ENCODE measurements at places on chromosomes 16 and 17.
A peak's percentile ranks its signal among the peaks of the same experiment; 100 is the strongest.

DNA sequence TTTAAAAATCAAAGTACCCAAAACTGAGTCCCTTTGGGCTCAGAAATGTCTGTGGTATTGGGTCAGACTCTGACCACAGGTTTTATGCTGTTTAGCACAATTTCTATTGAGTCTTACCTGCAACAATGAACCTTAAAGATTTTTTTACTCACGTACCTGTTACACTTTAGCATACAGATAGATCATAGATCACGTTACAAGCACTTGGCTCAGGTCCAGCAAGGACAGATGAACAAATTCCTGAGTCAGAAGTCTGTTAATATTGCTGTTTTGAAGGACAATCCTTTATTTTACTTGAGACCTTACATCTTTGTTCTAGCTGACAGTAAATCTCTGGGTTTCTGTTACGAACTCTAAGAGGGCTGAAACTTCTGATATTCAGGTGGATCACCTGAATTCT lies 12.8 kb downstream of the SLC7A6OS start:
- DNase-seq, result no peak

DNA sequence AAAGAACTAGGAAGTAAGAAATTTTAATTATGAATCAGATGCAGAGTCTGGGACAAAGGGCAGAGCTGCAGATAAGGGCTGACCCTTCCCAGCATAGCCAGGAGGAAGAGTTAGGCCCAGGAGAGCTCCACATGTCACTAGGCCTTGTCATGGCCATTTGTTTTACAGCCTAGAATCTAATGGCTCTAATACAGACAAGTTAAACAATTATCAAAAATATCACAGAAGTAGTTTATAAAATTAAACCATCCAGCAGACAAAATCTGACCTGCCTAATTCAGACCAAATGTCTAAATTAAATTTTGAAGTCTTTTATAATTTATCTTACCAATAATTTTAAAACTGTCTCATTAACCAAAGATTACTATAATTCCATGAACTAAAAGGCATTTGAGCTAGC lies 1369.5 kb downstream of the CDH11 start:
- no peak for DNase-seq

DNA sequence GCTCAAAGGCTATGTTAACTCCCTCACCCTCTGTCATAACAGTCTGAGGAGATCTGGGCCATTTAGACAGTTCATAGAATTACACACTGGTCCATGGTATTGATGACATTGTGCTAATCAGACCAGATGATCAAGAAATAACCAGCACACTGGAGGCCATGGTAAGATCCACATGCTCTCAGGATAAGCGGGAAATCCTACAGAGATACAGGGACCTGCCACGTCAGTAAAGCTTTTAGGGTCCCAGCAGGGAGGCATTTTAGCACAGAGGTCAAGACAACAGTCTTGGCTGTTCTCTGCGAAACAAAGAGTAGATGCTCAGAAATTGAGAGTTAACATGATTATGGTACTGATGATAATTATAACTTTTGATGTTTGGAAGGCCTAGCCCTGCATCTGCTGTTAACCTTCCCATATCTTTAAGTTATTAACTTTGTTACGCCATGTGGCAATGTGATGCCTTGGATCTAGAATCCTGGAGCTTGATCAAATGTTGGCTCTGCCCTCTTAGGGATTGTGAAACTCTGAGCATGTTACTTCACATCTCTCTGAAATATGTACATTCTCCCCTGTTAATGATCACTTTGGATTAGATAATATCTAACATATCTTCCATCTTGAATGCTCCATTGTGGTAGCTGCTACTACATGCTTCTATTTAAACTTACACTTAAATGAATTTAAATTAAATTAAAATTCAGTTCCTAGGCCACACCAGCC lies 172.0 kb upstream of the SOX9 start:
- no peak for DNase-seq

GRCh38 chr17:39753514-39754160 lies 15.9 kb downstream of the GRB7 start:
- no peak for DNase-seq

GRCh38 chr17:80868022-80868609 lies 123.5 kb upstream of the CHMP6 start:
- DNase-seq, result no peak

DNA sequence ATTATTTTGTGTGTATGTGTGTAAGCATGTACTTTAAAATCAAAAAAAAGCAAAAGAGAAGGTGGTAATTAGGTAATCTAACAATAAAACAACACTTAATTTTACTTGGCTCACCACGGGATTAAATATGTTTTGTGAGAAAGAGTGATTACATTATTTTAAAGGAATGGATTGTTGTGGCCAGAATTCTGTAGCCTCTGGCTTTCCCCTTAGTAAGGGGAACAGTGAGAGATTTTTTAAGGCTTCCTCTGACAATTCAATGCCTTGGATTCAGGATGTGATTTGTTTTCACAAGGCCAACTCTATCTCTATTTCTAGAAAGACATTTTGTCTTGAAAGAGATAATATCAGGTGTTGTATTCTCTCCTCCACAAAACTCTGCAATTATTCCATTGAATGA lies 560.3 kb upstream of the CDH8 start:
- DNase-seq, result no peak

DNA sequence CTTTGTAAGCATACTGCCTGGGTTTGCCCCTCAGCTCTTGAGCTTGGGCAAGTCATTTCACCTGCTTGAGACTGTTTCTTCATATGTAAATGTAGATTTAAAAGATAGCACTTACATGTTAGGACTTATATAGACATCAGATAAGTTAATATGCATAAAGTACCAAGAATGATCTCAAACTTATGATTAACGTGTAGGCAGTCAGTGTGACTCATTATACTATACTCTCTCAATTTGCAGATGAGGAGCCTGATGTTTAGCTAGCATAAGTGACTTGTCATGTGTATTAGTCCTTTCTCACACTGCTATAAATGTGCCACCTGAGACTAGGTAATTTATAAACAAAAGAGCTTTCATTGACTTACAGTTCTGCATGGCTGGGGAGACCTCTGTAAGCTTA lies 690.5 kb downstream of the KCNJ2 start:
- DNase-seq, result no peak

DNA sequence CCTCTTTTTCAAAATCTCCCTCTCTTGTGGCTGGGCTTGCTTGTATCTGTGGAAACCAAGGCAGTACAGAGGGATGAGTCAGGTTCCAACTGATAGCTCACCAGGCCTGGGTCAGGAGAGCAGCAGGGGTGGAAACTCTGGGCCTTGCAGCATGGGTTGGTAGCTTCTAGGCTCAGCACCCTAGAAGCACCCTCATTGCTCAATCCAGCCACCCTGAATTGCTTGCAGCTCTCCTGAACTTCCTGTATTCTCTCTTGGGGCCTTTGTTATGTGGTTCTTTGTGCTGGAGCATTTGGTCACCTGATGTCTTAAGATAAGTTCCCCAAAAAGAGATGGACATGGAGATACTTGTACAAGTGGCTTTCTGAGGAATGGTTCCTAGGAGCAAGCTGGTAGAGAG lies 169.4 kb downstream of the IRX5 start:
- DNase-seq, result no peak

DNA sequence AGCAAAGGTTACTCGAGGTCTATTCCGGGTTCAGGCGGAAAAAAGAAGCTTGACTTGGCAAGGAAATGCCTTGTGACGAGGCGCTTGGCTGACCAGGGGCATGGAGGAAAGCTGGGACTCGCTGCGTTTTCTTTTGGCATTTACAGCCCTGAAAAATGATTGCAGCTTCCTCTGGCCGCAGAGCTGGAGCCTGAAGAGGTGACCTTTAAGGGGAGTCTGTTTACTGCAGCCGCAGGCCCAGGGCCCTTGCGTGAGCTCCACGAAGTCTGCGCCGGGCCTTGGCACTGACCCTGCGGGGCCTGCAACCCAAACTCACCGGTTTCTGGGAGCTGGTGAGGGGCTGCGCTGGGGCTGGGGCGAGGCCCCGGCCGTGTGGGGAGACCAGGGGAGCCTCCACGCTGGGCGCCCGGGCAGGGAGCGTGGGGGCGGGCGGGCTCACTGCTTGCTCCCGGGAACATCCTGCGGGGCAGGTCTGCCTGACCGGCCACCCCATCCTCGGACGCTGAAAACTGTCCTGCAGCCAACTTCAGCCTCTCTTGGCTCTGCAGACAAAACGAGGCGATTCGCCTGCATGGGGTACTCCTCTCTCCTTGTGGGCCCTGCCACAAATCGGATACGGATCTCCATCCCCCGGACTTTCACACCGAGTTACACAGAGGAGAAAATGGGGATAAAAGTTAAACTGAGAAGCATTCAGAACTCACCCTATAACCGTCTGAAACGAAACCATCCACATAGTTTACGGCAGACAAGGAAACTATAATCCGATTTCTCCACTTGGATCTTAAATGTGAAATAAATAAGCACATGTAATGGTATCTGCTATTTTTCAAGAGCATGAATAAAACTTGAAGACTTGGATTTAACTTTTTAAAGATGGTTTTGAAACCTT lies 206.3 kb upstream of the FOXF1 start:
- DNase-seq, result no peak

DNA sequence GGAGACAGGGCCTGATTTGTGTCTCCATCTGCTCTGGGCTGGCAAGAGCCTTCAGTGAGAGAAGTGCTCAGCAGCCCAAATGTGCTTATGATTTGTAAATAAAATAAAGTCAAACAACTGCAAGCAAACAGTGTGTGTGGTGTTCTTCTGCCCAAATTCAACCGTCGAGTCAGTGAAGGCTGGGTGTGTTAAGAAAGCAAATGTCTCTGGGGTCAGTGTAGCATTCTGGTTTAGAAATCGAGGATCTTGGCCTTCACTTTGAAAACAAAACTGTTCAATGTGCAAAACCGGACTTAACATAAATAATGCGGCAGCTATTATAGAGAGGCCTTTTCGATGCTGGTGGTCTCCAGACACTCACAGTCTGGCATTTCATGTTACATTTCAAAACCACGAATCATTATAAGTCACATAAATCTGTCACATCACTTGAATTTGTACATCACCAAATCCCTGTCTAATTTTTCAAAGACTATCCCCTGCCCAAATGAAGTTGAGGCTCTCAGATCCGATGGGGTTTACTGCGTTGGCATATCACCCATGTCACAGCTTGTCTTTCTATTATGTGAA lies 158.6 kb upstream of the MYOCD start:
- DNase-seq, result no peak

- DNase-seq, result peak; percentile 60
Observed at GRCh38 chr17:76968707-76969597, 100.7 kb downstream of the MGAT5B start.

DNA sequence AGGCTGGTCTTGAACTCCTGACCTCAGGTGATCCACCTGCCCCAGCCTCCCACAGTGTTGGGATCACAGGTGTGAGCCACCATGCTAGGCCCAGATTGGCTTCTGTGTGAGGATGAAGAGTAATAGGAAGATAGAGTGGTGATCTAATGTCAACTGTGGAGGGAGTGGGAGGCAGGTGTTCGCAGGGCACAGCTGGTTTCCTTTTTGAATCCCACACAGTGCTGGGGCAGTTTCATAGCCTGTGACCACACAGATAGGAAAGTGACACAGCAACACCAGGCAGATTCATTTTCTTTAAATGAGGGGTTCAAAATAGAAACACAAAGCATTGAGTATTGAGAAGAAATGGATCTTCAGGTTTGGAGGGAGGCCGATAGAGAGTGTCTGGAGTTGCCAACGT lies 540.3 kb downstream of the WWOX start:
- no peak for DNase-seq

DNA sequence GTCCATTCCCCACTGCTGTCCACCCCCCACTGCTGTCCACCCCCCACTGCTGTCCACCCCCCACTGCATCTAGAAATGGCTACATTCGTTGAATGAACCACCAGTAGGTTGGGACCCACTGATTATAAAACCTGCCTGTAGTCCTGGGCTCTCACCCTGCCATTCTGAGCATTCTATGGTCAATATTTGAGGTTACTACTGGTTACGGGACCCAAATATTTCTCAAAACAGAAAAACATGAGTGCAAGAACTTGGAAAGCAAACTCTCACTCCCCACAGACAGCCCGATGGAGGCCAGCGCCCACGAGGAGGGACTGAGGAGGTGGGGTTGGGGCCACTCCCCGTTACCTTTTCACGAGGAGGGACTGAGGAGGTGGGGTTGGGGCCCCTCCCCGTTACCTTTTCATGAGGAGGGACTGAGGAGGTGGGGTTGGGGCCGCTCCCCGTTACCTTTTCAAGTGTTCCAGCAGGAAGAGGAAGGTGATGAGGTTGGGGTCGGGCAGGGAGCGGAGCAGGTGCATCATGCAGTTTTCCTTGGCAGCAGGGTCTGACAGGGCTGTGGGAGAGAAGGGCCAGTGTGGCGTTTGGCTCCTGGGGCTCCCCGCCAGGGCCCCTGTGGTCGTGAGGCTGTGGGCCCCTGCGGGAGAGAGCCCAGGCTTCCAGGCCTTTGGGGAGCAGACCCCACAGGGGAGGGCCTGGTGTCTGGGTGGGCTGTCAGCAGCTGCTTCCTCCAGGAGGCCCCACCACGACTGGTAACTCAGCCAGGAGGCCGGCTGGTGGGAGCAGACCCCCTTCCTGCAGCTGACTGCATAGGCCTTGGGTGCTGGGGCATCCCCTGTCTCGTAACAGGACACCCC lies 12.5 kb downstream of the TIMM22 start:
- DNase-seq, result no peak

DNA sequence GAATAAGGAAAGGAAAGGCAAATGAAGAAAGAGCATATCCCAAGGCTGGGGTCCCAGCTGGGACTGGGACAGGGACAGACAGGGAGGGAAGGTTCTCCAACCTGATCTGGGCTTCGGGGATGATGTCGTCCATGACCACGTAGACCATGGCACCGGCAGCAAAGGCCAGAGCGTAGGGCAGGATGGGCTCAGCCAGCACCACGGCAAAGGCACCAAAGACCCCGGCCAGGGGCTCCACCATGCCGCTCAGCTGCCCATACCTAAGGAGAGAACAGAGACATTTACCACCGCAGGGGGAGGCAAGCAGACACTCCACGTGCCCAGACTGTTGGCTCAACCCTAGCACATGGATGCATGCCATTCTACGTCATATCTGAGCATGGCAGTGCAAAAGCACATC lies 443.8 kb downstream of the SLC39A11 start:
- DNase-seq, result no peak

- peak; percentile 61 for DNase-seq
Observed at GRCh38 chr16:68229431-68230175, 6.3 kb downstream of the ESRP2 start.

- DNase-seq, result no peak
Observed at GRCh38 chr17:73196500-73196899, 3.6 kb downstream of the COG1 start.

- DNase-seq, result no peak
Observed at GRCh38 chr16:414395-415169, 10.9 kb upstream of the RAB11FIP3 start.

GRCh38 chr16:50552476-50553101 lies 4.4 kb downstream of the NKD1 start:
- no peak for DNase-seq
